ENCODE measurements at places on chromosomes 2 and 18.

DNA sequence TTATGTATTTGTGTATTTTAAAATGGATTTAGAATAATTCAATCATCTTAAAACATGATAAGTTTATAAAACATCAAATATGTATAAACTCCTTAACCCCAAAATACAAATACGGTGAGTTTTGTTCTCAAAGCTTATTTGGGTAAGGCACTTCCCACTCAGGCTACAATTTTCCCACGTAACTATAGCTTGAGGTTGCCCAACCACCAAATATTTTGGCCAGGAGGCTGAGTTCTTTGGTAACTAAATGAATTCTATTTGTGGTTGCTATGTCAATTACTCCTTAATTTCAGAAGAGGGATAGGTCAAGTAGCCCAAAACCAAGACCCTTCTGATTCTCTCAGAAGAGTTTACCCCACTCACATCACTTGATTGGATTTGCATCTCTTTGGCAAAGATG, 70.4 kb downstream of the MYL12B start:
- no peak for DNase-seq

DNA sequence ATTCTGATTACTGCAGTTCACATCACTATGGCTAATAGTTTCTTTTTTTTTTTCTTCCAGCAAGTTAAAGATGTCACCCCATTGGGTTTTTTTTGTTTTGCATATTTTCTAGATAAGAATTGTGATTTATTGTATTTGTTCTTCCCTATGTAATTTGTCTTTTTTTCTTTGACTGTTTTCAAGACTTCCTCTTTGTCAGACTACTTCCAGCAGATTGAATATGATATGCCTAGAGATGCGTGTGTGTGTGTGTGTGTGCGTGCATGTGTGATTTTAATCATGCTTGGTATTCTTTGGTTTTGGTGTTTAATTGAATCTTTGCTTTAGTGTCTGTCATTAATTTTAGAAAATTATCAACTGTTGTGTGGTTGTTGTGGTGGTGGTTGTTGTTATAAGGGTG, 166.7 kb upstream of the SLC39A10 start:
- no peak for DNase-seq

DNA sequence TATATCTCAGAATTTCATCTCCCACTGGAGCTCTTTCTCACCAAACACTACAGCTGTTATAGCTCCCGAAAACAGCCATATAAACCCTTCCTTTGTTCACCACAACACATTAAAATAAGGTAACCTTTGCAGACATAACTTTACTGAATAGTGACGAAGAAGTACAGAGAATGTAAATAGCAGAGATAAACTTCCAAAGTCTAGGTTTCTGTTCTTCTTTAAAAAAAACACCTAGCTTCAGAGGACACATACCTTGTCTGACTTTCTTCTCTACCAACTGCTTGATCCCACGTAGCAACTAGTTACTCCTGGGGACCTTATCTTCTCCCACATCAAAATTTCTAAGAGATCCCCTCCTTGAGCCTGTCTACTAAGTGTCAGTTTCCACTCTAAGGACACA, 32.3 kb downstream of the ATL2 start:
- no peak for DNase-seq

GRCh38 chr2:188893972-188894371, 80.2 kb upstream of the COL3A1 start:
- DNase-seq = no peak

- DNase-seq = no peak
These were observed 40.9 kb downstream of the RNF144A start for GRCh38 chr2:6957910-6958615.

- DNase-seq = no peak
These were observed 325.2 kb downstream of the DYSF start for GRCh38 chr2:71778514-71778913.

DNA sequence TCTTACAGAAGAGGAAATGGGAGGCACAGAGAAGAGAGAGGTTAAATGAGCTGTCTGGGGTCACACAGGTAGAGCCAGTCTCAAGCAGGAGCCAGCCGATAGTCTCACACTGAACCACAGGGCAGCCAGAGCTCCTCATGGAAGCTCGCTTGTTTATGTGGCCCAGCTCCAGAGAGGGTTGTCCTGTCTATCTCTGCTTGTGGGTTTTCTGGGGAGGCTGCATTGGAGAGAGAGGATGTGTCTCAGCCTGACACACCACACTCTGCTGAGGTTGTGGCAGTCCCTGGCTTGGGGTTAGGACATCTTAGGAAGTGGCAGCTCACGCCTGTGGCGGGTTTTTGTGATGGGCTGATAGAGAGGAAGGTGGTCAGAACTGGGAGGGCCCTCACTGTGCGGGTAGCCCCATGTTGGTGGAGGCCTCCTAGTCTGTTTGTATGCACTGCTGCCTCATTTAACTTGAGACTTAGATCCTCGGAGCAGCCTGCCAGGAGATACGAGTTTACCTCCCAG, 52.3 kb downstream of the TCF7L1 start:
- no peak for DNase-seq

DNA sequence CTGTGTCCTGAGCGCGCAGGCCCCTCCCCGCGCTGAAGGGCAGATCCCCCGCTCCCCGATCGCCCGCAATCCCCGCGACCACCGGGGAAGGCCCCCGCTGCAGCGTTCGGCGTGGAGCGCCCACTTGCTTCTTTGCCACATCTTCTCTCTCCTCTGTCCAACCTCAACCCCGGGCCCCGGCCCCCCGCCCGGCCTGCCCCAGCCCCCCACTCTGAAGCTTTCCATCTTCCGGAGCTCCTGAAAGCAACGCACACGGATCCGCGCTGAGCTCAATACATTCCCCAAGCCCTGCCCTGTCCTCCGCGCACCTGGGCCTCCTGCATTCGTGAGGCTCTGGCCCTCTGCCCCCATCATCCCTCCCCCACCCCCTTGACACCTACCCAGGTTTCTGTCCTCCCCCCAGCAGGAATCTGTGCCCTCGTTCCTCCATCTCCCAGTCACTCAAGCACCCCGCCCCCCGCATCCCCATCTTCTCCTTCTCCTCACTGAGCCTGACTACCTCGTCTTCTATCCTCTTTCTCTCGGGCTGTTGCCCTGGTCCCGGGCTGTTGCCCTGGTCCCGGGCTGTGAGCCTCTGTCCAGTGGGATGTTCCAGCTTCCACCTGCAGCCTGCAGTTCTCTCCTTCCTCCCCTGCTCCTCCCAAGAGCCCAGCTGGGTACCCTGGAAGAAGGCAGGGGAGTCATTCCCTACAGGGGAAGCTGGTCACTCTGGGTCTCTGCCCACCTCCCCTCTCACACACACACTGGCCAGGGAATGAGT, 7.8 kb downstream of the SPEG start:
- no peak for DNase-seq

- no peak for DNase-seq
These were observed 68.6 kb downstream of the TGOLN2 start for GRCh38 chr2:85259101-85259590.

- DNase-seq = no peak
These were observed 541.9 kb downstream of the TMX3 start for GRCh38 chr18:68172842-68173549.

DNA sequence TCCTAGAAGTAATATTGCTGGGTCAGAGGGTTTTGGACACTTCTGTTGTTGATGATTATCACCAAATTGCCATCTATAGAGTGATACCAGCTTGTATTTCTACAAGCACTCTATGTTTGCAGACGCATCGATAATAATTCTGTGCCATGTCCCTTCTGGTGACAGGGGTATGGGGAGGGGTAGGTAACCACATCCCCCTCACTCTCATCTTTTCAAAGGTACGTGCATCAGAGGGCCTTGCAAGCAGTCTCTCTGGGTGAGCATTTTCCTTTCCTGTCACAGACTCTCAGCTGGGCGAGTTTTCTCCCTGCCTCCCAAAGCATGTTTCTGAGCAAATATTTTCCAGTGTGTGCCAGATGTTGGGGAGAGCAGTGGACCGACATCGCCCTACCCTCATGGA, 98.0 kb downstream of the SMAD7 start:
- no peak for DNase-seq

DNA sequence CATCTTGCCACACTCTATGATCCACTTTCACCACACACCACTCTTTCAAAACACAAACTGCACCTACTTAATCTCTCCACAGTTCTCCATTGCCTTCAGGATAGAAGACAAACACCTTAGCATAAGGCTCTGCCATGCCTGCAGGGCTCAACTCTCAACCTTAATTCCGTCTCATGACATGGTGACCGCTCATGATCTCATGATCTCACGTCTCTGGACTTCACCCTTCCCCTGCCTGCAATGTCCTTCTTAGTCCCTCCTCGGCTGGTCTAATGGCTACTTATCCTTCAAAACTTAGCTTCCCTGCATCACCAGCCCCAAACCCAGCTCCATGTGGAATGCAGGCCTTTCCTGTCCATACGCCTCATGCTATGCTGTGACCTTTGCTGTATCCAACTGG, 85.3 kb downstream of the ACVR1 start:
- no peak for DNase-seq

GRCh38 chr2:37829202-37829601, 95.9 kb upstream of the RMDN2 start:
- no peak for DNase-seq

DNA sequence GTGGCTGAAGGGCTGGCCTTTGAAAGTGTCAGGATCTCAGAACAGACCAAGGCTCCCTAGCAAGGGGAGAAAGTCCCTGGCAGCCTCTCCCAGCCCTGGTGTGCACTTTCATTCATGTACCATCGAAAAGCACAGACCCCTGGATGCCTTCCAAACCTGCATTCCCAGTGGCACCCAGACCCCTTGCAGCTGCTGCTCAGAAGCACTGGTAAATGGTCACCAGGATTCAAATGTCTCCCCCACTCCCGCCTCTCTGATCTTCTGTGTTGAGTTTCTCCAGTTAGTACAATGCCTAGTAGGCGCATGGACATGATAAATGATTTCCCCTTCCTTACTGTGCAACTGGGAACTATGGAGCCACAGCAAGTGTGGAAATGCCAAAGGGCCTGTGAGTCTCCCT, 180.0 kb downstream of the GLI2 start:
- DNase-seq = no peak

DNA sequence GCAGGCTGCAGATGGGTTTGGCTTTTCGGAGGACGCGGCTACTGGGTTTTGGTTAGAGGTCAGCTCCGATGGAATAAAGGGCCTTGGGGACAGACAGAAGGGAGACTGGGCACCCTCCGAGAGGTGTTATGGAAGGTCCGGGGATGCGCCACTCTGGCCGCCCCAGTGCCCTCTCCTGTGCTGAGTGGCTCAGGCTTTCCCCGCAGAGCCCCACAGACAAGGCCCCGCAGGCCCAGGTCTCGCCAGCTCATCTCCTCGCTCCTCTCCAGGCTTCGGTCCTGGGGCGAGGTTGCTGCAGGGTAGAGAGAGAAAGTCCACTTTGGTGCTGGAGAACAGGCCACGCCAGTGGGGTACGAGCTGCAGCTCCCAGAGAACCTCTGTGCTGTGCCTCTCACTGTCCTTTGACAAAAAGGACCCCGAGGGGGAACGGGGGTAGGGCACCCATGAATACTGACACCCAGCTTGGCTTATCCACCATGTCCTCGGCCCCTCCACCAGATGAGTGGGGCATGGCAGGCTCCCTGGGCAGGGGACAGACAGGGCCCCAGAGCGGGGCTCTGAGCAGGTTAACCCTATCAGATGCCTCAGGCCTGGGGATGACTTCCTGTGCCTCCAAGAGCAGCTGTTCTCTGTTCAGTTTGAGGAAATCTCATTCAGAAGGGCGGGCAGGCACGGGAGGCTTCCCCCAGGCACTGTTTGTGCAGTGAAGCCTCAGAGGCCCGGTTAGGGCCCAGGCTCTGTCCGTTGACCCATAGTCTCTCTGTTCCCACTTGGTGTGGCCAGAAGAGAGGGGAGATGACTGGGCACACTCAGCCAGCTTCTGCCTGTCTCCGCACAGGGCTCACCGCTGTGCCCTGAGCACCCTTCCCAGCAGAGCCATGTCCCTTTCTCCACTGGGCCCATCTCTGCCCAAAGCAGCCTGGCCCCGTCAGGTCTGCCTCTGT, 15.7 kb upstream of the CNNM3 start:
- DNase-seq = no peak

- DNase-seq = no peak
These were observed 158.5 kb upstream of the ALKAL2 start for GRCh38 chr2:446303-446874.

DNA sequence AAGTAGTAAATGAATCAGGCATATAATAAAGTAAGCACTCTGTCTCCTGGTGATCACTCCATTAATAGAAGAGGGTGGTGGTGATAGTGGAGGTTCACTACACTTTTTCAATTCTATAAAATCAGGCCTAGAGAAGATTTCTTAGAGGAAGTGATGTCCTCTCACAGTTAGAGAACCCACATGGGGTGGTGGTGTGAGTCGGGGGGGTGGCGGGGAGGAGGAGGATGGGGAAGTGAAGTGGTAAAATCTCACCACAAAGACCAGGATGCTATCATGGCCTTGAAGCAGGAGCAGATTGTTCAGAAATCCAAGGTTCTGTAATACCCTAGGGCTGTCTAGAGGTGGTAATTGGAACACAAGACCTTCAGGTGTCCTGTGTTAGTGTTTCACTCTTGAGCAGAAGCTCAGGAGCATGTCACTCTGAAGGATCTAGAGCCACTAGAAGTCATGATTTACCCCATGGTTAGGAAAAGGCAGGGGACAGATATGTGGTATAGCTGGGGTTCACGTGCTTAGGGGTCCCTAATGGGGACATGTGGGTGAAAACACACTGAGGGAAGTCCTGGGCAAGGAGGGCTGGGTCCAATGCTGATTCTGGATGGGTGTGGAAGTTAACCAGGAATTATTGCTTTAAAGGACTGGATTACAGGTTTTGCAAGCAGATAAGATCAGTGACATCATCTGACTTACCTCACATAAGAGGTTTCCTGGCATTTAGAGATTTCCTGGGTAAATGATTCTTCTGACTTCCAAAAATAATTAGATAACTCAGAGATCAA, 31.0 kb downstream of the RNF125 start:
- no peak for DNase-seq

GRCh38 chr2:220473611-220474010, 846.2 kb downstream of the SLC4A3 start:
- no peak for DNase-seq

DNA sequence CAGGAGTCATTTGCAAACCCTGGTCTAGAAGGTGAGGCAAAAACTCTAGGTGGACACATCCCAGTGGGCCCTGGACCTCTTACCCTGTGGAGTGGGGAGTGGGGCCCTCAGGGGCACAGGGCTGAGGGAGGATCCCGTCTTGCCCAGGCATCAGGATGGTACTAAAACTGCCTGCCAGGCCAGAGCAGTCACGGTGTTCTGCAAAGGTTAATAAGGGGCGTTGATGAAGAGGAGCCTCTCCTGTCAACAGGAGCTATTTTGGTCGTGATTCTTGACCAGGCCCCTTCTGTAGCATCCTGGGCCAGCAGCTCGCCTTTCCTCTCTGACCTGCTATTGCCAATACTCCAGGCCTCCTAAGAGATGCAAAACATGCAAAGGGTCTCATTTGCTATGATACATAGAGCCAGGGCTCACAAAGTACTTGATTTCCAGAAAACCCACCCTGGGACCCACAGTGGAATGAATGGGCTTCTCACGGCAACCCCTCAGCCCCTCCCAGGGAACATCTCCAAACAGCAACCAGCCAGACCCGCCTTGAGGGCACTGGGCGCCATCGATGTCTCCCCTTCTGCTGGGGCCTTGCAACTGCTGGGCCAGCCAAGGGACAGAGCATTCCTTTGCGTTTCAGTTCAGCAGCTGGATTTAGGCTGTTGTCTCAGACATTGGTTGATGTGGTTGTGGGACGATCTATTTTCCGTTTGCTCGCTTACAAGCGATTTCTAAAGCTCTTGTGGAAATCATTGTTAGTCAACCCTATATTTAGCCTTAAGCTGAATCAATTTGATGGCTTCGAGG, 111.1 kb downstream of the PDCL3 start:
- no peak for DNase-seq

All from K562 (cell line).